Stimulated activated CD4-positive, alpha-beta T cell treated with anti-CD3 and anti-CD28 coated beads, Interleukin-2, amount 100 ng/mL, for 4 hours (primary cell): ENCODE measurements at places on chromosomes 16 and 17.

DNA sequence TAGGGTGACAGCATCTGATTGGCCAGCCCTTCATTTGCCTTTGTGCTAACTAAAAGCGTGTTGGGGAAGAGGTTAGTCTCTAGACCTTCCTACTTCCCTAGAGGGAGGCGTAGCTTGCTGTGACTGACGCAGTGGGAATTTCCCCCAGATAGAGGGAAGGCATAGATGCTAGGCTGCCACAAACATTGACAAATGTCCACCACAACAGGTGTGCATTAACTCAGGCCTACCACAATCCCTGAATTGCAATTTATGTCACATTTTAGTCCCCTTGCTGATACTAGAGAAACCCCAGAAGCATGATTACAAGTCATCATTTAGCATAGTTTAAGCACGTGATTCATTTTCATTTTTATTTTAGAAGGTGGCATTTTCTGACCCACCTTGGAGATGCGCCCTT lies 76.3 kb upstream of the WSB1 start:
- no peak for DNase-seq

- DNase-seq = no peak
Observed at GRCh38 chr16:1613728-1614455, 1.7 kb downstream of the CRAMP1 start.

GRCh38 chr16:49578435-49579024 lies 204.9 kb downstream of the C16orf78 start:
- no peak for DNase-seq

GRCh38 chr16:85865-86264 lies 7.8 kb downstream of the MPG start:
- DNase-seq = no peak

GRCh38 chr17:71970312-71970711 lies 150.5 kb upstream of the SOX9 start:
- DNase-seq = no peak

- DNase-seq = no peak
Observed at GRCh38 chr16:83233153-83233552, 574.6 kb upstream of the HSBP1 start.

- no peak for DNase-seq
Observed at GRCh38 chr16:12681653-12682052, 122.0 kb downstream of the CPPED1 start.

DNA sequence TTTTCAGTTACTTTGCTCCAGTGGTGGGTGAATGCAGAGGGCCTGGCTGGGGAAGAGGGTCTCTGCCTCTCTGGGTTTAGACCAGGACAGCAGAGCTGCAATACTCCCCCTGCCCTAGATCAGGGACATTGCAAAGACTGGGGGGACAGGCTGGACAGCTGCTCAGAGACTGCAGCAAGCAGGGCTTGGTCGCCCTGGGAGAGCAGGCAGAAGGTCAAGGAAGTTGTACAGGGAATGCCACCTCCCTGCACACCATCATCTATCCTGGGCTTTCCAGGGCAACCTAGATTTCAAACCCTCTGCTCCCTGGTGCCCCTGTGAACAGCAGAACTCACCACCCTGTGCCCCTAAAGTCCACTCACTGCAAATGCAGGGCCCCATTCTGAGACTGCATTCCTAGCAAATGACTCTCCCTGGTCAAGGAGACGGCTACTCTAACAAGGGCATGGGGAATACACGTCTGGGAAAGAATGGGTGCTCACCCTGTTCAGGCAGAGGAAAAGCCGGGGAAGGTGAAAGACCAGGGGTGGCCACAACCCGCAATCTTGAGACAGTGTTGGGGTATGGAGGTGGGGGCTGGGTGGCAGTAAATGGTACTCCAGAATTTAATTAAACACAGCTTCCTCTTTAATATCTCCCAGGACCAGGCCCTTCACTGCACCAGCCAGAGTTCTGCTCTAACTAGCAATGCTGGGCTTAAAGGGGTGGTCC lies 1.0 kb downstream of the KIFC3 start:
- DNase-seq = no peak

DNA sequence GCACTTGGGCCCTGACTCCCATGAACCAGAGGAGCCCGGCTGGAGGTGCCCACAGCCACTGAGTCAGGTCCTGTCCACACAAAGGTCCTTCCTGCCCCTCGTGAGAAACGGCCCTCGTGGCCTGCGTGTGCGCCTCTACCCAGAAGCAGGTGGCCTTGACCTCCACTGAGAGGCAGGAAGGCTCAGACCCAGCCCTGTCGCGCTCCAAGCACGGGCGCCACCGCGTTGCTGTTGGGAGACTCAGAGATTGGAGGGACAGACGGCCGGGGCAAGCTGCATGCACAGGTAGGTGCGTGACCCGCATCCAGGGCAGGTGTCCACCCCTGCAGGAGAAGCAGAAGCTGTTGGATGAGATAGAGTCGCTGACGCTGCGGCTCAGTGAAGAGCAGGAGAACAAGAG lies 8.1 kb upstream of the CAPN15 start:
- no peak for DNase-seq

DNA sequence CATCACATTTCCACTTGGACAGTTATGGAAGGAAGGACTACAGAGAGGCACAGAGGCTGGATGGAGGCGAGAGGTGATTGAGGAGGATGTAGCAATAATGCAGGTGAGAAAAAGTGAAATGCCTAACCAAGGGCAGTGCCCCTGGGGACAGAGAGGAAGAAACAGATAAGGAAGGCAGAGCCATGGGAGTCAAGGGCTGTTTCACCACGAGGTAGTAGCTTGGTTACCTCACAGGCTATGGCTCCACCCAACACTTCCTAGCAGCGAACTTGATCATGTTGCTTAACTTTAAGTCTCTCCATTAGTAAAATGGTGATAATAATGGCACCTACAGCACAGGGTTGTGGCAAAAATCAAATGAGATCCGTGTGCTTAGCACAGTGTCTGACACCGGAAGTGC lies 83.9 kb downstream of the YPEL2 start:
- DNase-seq = no peak

- no peak for DNase-seq
Observed at GRCh38 chr16:60107871-60108270, 1373.8 kb upstream of the GOT2 start.

DNA sequence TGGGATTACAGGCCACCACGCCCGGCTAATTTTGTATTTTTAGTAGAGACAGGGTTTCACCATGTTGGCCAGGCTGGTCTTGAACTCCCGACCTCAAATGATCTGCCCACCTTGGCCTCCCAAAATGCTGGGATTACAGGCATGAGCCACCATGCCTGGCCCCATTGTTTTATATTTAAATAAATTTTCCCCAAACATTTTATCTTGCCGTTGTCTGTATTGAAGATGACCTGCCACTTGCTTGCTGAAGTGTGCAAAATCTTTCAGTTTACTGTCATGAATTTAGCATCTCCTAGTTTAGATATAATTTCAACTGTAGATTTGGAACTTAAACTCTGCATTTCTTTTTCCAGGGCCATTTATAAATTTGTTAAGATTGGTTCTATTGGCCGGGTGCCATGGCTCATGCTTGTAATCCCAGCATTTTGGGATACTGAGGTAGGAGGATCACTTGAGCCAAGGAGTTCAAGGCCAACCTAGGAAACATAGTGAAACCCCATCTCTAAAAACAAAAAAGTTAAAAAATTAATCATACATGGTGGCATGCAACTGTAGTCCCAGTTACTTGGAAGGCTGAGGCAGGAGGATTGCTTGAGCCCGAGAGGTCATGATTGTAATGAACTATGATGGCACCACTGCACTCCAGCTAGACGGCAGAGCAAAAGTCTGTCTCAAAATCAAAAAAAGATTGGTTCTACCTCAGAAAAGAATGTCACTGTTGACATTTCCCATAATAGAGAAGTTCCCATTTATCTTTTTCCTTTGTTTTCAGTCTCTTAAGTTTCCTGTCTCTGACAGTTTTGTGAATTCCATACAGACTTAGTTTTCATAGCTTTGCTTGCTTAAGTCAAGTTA lies 84.4 kb downstream of the VMP1 start:
- DNase-seq = no peak

DNA sequence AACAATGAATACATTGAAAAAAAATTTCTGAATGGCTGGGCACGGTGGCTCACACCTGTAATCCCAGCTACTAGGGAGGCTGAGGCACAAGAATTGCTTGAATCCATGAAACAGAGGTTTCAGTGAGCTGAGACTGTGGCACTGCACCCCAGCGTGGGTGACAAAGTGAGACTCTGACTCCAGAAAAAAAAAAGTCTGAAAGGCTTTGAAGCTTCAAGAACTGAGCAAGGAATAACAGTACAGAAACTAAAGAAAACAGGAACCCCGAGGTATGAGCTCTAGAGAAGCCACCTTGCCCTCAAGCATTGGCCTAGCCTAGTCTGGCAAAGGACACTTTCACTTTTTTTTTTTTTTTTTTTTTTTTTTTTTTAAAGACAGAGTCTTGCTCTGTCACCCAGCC lies 45.0 kb downstream of the TEX2 start:
- peak; percentile 14 for DNase-seq

DNA sequence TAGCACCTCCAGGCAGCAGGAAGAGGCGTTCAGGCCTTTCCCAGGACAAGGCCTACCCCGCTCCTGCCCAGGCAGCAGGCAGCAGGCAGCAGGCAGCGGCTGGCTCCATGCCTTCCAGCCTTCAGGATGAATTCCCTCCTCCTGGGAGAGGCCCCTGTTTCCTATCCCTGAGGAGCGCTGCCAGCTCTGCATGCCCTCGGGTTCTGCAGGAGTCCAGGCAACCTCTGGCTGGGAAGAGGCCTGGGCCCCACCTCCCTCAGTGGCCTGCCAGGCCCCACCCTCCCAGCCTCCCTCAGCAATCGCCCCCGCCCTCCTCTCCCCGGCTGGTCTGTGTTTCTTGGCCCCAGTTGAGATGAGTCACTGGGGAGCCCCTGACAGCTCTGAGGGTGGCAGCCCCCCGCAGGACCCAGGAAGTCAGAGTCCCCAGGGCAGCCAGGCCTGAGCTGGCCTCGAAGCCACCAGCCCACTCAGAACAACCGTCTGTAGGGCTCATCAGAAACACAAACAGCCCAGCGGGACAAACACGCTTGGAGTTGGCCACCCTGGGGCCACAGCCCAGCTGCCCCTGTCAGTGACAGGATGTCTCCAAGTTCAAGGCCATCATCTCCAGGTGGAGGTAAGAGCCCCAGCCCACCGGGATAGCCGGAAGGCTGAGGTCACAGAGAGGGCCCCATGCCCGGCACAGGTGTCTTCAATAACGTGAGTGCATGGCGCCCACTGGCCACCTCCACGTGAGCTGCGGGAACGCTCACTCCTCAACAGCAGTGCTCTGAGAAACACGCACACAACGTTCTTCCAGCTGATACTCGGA lies 39.5 kb upstream of the CIBAR2 start:
- no peak for DNase-seq
